Left kidney (tissue), 8 donors: ENCODE measurements at places on chromosomes 1 and 21. TPM values are rescaled to one million over a fixed set of nuclear protein-coding genes. Genes with fewer than 3 reads are reported as not detected.

DNA sequence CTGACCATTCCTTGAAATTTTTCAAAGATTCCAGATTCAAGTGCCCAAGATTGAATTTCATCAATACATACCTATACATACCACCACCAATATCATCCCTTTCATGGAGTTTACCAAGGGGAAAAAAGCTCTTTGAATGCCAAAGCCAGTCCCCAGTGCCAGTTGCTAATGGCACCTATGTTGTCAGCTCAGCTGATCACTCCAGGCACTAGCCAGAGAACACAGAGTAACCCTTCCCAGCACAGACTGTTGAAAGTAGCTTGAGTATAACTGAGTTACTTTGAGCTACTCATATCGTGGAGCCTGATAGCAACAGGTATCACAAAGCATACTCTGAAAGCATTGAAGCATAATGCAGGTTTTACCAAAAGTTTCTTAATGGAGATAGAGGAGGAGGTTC is 133.9 kb upstream of the NFIA start:
- no peak for DNase-seq

DNA sequence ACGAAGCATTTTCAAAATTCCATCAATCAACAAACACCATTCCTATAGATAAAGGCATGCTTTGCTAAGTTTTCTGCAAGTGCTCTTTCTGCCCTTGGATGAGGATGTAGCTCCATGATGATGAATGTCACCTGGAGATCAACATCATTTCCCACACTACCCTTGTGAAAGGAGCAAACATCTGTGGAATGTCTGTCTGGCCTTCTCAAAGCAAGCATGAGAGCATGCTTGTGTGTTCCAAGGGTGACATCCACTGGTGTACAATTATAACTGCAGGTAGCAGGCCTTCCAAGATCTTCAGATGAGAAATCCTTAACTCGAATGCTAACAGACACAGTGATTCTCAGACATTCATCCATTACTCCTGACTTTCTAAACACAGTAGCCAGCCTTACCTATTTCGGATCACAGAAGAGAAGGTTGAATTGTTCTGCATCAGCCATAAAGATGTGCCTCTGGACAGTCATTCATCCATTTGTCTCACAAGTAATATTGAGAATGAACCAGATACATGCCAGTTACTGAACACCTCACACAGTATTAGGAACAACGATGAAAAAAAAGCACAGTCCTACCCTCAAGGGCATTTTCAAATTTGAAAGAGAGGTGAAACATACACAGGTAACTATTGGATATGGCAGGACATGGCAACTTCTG is 162.4 kb downstream of the TPR start:
- DNase-seq, result peak; percentile 75

- DNase-seq, result no peak
These were observed 176.4 kb downstream of the MIS18A start for GRCh38 chr21:32102426-32102825.

GRCh38 chr1:184082541-184083415 is 31.2 kb downstream of the TSEN15 start:
- no peak for DNase-seq

DNA sequence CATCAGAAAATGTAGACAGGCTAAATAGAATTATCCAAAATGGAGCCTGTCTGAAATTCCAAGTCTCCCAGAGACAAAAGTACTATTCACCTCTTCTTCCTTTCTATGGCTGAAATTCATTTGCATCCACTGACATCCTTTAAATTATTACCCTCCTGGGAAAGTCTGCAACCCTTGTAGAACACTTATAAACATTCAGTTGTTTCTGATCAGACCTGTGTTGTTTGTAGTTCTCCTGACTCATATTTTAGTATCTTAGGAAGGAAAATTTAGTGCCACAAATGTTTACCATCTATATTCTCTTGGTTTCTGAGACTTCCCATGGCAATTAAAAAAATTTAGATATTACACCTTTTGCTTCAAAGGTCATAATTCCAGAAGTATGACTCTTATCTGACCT is 69.6 kb upstream of the C1orf105 start:
- no peak for DNase-seq

DNA sequence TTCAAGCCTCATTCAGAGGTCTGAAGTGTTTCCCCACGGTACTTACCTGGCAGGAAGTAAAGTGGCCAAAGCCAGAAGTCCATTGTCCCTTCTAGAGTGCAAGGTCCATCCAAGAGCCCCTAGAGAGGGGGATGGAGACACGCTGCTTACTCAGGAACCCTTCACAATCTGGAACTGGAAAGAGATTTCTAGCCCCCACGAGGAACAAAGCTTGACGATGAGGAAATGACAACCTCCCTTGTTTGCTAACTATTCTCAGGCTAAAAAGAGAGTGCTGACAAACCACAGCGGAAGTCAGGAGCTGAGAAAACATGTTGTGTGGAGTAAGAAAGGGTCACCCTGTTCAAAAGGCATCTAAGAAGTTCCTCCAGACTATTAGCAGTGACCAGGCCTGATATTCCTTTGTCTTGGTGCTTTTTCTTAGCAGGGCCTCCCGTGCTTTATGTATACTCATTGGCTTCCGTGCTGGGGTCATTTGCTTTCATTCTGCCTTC is at the start of gene FCMR:
FCMR (minus strand) TSS at position 170 of the 494 bp plus-strand sequence; CDS start at position 83, 87 bp downstream.
- DNase-seq, result no peak

DNA sequence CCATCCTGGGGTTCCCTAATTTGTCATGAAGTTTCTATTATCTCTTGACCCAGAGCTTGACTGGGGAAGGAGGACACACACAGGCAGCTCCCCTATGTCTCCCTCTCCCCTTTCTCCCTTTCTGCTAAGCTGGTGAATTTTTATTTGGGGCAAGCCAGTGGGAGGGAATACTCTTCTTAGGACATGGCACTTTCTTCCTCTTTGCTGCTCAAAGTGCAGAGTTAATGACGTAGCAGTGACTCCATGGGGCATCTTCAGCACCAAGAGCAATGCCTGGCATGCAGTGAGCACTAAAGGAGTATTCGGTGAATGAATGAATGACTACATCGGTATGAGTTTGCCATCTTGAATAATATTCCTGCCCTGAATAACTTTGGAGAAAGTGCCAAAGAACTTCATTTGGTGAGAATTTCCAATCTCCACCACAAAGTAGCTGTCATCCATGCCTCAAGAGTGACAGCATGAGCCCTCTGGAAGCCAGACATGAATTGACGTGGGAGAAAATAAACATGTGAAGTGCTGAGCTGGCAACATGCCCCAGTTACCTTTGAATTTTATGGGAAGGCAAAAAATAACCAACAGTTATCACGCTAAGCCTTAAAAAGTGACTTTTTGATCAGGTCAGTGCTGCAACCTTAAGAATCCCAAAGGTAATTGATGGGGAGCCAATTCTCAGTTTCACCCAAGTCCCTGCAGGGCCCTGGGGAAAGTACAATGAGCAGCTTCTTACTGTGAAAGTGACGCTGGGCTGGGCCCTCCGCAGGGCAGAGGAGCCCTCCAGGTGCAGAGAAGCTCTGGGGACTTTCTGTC is 22.1 kb upstream of the ATF3 start:
- no peak for DNase-seq

- DNase-seq, result no peak
These were observed 99.4 kb downstream of the TSEN15 start for GRCh38 chr1:184150776-184151531.

- DNase-seq, result no peak
These were observed 24.1 kb upstream of the A3GALT2 start for GRCh38 chr1:33344896-33345560.

DNA sequence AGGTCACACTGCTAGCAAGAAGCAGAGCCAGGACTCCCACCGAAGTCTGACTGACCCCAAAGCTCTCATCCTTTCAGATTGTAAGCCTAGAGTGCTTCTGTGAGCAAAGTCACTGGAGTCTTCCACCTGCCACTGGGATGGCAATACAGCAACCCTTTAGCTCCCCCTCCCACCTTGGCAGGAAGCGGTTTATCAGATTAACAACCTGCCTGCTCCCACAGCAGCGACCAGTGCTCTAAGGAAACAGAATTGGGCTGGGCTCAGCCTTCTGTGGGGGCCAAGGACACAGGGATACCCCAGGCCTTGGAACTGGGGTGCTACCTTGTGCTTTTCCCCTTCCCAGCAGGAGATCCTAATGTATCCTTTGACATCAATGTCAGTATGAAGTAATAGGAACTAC is 76.0 kb downstream of the GFI1 start:
- no peak for DNase-seq

Gene RPTN
- polyA plus RNA-seq, result not detected

Gene LDLRAD1
- polyA plus RNA-seq, result not detected

Gene CAPN8
- polyA plus RNA-seq, result 2.3 TPM

Gene PROK1
- 0.17 TPM for polyA plus RNA-seq

Gene FHAD1
- 3.7 TPM for polyA plus RNA-seq

Gene GNAT2
- not detected for polyA plus RNA-seq

Gene RPAP2
- 37.1 TPM for polyA plus RNA-seq

Gene ELF3
- 60.0 TPM for polyA plus RNA-seq

Gene VPS26C
- 49.8 TPM for polyA plus RNA-seq

Gene MX1
- polyA plus RNA-seq, result 8.4 TPM

Gene B3GALT6
- polyA plus RNA-seq, result 19.0 TPM
